ENCODE measurements at places on chromosomes 5 and 9.

DNA sequence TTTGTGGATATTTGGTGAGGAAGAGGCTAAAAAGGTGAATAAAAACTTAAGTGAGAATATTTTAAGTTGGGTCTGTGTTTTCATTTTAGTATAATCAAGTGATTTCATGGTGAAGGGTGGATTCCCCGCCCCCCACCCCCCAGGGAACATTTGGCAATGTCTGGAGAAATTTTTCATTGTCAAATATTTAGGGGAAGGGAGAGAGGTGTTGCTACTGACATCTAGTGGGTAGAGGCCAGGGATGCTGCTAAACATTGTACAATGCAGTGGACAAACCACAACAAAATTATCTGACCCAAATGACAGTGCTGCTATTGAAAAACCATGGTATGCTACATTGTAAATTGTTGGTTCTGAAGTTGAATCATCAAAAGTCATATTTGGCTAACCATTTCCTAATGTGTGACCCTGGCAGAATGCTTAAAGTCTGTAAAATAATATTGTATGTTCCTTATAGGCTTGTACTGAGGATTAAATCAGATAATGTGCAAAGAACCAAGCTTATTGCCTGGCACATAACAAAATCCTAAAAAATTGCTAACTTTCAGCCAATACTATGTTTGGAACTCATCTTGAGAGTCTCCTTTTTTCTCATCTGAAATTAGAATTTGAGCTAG, 5.6 kb downstream of the C5orf24 start:
- no peak for DNase-seq

DNA sequence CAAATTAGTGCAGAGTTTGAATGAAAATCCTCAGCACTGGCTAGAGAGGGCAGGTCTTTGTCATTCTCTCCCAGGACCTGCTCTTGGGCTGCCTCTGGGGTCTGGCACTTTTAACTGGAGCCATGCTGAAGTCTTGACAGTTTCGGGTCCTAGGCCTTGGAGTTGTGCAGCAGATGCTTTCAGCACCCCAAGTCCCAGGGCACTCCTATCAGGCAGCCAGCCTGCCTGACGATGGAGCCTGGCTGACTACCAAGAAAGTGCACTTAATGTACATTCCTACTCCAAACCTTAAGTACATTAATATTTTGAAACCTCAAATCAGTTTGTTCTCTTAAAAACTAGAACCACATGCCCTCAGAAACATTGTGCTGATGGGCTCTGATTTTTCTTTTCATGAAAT, 69.3 kb upstream of the CXCL14 start:
- DNase-seq, result no peak

GRCh38 chr5:98096155-98096554, 677.3 kb upstream of the RGMB start:
- no peak for DNase-seq

- no peak for DNase-seq
Observed at GRCh38 chr5:69295088-69295754, 37.4 kb downstream of the CCDC125 start.

DNA sequence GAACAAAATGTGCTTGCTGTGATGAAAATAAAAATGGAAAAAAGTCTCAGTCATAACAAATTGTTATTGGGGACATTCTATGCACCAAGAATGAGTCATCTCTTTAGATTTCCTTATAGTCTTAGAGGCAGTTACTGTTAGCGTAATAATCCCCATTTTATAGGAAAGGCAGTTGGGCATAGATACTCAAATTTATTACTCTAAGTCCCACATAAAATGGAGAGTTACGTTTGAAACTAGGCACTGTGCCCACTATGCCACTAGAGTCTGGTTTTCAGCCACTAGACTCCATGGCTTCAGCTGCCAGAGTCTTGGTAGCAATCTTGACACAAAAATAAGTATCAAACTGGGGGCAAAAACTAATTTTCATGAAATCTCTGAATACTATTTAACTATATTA, 317.9 kb upstream of the MEF2C start:
- no peak for DNase-seq

DNA sequence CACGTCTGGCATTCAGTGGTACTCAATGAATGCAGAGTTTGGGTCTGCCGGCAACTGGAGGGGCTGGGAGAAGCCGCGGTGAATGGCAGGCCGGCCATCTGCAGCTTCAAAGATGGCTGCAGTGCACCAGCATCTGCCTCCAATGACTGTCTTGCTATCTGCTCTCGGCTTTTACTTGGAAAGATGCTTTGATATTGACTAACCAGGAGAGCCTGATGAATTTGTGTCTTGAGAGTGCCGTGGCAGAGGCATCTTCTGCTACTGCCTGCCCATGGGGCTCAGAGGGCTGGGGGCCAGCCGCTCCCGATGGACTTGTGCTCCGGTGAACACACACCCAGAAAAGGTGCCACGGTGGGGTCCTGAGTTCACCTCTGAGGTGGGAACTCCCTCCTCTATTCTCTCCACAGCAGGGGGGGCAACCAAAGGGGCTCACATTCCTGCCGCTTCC, 164.5 kb downstream of the COL23A1 start:
- DNase-seq, result no peak

- no peak for DNase-seq
Observed at GRCh38 chr5:64587370-64587769, 81.6 kb downstream of the RGS7BP start.

GRCh38 chr9:121755581-121755980, 104.1 kb downstream of the DAB2IP start:
- DNase-seq, result no peak

DNA sequence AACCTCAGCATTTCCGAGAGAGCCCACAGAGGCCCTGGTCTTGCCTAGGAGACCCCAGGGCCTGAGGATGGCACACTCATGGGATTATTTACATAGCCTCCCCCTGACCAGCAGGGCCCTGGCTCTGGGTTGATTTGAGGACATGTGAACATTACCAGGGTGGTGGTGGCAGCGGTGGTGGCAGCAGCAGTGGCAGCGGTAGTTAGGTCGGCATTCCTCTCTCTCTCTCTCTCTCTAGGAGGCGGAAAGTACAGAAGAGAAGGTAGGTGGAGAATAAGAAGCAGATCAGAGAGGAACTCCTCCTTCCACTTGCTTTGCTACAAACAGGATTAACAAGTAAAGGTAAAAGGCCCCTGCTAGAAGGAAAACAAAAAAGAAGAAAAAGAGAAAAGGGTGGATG, 39.3 kb downstream of the B4GALT1 start:
- no peak for DNase-seq

- no peak for DNase-seq
Observed at GRCh38 chr9:133342069-133342406, 5.9 kb downstream of the MED22 start.

DNA sequence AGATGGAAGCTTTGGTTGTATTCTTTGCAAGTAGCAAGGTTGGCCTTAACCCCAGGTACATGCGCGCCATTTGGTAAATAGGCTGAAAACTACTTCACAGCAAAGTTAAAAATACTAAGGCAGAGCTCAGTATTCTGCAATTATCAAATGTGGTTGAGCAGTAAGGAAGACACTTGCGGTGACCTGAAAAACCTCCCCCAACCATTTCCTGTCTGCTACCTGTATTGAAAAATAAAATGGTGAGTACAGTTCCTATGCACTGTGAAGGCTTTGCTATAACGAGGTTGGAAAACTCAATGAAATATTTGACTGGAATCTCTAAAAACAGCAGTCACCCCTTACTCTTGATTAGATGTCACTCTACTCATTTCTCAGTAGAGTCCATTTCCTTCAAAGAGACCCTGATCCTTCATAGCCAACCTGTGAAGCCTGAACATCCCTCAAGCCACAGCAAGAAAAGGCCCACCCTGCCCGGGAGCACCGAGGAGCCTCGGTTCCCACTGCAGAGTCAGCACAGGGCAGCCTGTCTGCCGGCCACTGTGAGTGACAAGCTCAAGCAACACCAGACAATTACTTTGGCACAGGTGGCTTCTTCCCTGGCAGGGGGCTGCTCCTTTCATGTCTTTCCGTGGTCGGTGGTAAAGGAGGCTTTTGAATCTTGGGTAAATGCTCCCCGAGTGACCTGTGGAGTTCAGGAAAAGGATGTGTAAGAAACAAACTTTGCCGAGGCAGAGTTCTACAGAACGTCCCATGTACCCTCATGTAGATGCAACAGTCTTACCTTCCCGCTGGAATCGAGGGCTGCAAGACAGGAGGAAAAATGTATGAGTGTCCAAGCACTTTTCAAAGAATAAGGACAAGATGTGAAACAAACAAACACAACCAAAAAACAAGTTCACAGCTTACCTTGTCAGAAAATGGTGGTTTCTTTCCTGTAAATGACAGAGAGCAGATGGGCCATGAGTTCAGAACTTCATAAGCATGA, 29.6 kb downstream of the C5orf58 start:
- peak; percentile 83 for DNase-seq

- DNase-seq, result no peak
Observed at GRCh38 chr5:176446884-176447590, 1.1 kb upstream of the FAF2 start.

DNA sequence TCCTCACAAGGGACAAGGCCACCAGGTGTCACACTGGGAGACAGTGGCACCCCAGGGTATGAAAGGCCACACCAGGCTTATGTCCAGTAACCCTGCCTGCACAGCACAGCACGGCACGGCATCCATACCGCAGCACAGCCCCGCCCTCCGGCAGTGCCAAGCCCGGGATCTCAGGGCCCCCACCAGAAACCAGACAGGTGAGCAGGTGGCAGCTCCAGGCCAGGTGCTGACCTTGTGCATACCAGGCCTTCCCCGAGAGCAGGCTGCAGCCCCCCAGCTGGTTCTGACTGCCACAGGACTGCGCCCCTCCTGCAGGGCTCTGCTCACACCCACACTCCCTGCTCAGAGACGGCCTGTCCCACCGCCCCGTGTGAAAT, 56.5 kb downstream of the ADAMTS2 start:
- DNase-seq, result no peak

DNA sequence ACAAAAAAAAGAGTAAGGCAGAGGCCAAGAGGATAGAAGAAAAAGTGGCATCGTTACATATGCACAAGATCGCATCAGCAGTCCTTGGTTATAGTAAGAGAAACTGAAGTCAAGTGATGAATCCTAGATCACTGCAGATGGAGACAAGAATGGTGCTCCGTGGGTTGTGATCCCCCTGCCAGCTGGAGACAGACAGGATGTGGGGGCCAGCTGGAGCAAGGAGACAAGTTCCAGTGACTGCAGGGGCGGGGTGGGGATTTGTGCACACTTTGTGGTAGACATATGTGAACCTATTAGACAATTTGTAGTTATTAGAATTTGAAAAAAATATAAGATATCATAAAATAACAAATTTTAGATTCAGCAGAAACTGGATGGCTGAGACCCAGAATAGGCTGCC, 697.9 kb upstream of the ADAMTS16 start:
- no peak for DNase-seq

DNA sequence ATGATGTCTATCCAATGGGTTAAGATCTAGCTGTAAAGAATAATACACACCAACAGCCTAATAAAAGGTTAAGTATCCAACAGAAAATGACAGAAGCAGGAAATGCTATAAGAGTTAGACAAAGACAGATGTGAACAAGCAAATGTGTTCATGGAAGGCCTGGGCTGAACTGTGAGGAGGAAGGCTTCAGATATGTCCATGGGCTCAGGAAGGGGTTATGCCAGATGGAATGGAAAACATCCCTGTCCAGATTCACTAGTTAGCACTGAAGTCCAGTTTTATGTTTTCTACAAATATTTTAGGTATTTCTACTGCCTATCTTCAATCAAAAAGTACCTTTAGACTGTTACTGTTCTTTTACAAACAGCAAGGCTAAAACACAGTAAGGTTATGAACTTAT, 27.1 kb downstream of the ERAP1 start:
- no peak for DNase-seq

DNA sequence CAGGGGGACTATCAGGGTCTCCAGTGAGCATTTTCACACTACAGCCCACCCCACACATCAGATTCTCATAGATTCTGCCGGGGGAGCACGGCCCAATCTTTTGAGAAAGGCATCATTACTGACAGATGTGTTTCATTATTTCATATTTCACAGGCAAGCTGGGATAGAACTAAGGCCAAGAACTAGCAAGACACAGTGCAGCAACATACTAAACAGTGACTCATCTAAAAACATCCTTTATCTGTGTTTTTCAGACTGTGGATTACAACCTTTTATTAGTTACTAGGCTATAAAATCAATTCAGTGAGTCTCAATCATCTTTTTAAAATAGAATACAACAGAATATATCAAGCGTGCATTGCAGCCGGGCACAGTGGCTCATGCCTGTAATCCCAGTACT, 59.8 kb downstream of the CPLANE1 start:
- DNase-seq, result no peak

DNA sequence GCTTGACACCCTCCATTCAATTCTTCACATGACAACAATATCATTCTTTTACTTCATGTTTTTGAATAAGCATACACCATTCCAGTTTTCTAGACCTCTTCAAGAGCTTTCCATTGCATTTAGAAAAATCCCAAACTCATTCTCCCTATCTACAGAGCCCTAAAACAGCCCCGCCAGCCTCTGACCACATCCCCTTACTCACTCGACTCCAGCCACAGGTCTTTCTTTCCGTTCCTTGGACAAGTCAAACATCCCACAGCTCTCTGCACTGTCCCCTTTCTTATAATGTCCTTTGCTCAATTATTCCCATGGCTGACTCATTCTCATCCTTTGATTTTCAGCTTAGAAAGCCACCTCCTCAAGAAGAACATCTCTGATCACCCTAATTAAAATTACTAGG, 38.2 kb downstream of the TTC39B start:
- DNase-seq, result no peak

- DNase-seq, result peak; percentile 66
Observed at GRCh38 chr9:127199001-127199791, 65.4 kb upstream of the GARNL3 start.

DNA sequence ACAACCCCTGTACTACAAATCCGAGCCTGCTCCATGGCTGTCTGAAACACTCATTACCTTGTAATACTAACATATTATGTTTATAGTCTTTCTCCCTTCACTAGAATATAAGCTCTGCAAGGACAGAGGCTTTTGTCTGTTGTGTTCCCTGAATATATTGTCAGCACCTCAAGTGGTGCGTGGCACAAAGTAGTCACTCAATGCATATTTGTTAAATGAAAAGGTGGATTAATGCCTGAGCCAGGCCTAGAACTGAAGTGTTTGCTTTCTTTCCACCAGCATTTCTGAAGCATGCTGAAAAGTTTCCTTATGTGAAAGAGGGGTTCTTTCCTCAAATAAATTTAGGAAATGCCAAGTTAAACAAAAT, 36.3 kb downstream of the ELL2 start:
- DNase-seq, result no peak

- DNase-seq, result no peak
Observed at GRCh38 chr9:79120533-79120932, 451.2 kb upstream of the TLE4 start.
